ENCODE measurements at places on chromosomes 12 and 14. TPM values are rescaled to one million over a fixed set of nuclear protein-coding genes. Genes with fewer than 3 reads are reported as not detected.
A peak's percentile ranks its signal among the peaks of the same experiment; 100 is the strongest.

- peak; percentile 93 for DNase-seq
These were observed at the start of gene DIO3 for GRCh38 chr14:101561145-101561896. Gene DIO3 (plus strand): TSS chr14:101561495.

GRCh38 chr14:44204061-44204835, 302.8 kb downstream of the FSCB start:
- peak; percentile 68 for DNase-seq

- DNase-seq: no peak
These were observed 28.5 kb downstream of the FAM222A start for GRCh38 chr12:109741970-109742703.

GRCh38 chr14:34874386-34875030, 652 bp downstream of the BAZ1A start:
- DNase-seq: peak; percentile 72

- DNase-seq: no peak
These were observed 43.6 kb downstream of the LIN7A start for GRCh38 chr12:80894179-80894578.

DNA sequence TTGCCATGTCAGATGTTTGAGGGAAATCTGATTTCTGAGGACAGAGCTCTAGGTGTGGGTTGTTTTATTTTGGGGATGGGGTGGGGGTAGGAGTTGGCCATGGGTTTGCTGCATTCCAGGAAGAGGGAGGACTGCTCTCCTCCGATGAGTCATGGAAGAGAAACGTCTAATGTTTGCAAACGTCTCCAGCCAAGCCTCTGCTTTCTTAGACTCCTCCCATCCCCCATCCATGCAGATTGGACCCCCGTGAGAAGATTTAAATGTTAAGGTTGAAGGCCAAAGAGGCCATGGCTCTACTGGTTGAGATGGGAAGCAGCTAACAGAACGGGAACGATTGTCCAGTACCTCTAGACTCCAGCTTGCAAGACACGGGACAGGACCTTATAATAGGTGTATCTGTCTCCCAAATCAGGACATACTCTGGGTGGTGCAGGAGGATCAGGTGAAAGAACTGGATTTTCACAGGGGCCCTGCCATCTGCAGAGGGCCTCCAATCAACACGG, 11.4 kb upstream of the ATP2A2 start:
- peak; percentile 89 for DNase-seq

- DNase-seq: peak; percentile 80
These were observed 117.4 kb downstream of the DAD1 start for GRCh38 chr14:22471545-22472121.

DNA sequence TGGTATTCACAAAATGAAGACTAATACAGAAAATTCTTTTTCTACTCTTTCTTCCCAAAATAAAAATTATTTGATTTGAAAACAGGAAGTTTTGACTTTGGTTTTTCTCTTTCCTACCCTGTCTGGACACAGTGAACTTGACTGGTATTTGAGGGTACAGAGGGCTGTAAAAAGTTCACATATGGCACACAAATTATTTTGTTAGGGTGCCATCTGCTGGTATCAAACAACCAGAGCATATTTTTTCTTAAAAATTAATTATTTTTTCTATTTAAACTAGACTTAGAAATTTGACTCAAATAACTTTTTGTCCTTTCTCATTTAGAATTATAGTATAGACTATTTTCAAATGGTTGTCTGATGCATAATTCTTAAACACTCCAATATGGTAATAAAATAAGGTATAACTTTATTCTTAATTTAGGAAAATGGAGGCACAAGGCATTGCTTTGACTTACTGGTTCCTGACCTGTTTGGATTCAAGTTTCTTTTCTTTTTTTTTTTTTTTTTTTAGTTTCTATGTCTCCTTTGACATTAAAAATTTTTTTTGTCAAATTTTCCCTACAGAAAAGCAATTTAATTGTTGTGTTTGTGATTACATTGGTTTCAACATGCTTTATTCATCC, 390.6 kb downstream of the PRKD1 start:
- DNase-seq: no peak

SEC23A gene
- 115 TPM for total RNA-seq

GPRC5D gene
- total RNA-seq: not detected

FAM90A1 gene
- 0.18 TPM for total RNA-seq

GNB3 gene
- 5.2 TPM for total RNA-seq

NEUROD4 gene
- total RNA-seq: not detected

AMN1 gene
- 11.7 TPM for total RNA-seq

TCP11L2 gene
- total RNA-seq: 31.5 TPM

KSR2 gene
- 0.04 TPM for total RNA-seq
